ENCODE measurements at places on chromosomes 3 and 15. TPM values are rescaled to one million over a fixed set of nuclear protein-coding genes. Genes with fewer than 3 reads are reported as not detected.

The FBXL2 gene
- not detected for total RNA-seq

The STRIT1 gene
- not detected for total RNA-seq

The ABHD2 gene
- 47.6 TPM for total RNA-seq

The RLBP1 gene
- not detected for total RNA-seq

The EPHA3 gene
- total RNA-seq, result 0.12 TPM

The WDR93 gene
- total RNA-seq, result not detected

The SH3GL3 gene
- not detected for total RNA-seq

The NANOGP8 gene
- not detected for total RNA-seq

The TGM5 gene
- total RNA-seq, result 0.38 TPM

The ZDHHC3 gene
- total RNA-seq, result 39.1 TPM

The FSIP1 gene
- total RNA-seq, result 0.74 TPM

The GASK1A gene
- total RNA-seq, result not detected

The ZNF80 gene
- total RNA-seq, result 0.82 TPM

The RBPMS2 gene
- total RNA-seq, result not detected

The PLSCR2 gene
- not detected for total RNA-seq

The EAF2 gene
- 13.9 TPM for total RNA-seq

DNA sequence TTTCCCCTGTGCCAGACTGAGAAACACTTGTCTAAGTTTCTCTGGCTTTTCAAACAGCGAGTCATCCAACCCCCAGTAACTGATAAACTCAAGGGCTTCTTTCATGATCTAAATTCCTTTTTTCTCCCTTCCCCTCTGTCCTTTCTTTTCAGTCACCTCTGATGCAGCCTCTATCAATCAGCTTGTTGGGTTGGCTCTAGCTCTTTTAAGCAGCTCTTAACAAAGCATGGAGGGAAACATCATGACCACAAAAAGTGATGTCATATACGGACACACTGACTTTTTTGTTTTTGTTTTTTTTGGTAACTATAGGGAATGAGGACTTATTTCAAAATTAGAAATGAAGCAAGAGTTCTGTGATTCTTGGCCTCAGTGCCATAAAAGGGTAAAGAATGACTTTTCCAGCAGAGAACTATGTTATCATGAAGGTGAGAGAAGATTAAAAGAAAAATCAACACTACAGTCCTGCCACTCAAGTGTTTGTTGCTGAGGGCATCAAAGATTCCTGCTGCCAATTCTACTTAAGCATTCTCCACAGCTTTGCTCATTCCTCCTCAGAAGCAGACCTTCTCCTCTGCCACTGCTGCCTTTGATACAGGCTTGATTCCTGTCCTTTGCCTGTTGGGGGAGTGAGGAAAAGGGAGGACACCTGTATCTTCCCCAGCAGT lies 457.0 kb upstream of the ONECUT1 start:
- DNase-seq, result no peak

DNA sequence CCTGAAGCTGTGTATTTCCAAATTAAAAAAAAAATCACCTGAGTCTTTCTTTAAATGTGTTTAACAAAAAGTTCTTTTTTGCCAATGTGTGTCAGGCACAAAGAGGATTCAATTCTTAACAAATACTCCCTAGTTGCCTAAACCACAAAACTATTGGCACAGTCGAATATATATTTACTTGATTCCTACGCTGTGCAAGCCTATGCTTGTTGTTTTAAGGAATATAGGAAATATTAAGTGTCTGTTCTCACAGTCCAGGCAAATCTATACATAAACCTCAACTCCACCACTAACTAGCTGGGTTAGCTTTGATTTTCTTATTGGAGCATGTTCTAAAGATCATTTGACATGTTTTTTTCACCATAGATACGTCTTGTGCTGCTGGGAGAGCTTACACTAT lies 571.0 kb downstream of the PYDC2 start:
- DNase-seq, result no peak

GRCh38 chr3:63654931-63655330 lies 2.5 kb downstream of the SNTN start:
- DNase-seq, result no peak

GRCh38 chr3:147881933-147882332 lies 472.8 kb downstream of the ZIC1 start:
- no peak for DNase-seq

DNA sequence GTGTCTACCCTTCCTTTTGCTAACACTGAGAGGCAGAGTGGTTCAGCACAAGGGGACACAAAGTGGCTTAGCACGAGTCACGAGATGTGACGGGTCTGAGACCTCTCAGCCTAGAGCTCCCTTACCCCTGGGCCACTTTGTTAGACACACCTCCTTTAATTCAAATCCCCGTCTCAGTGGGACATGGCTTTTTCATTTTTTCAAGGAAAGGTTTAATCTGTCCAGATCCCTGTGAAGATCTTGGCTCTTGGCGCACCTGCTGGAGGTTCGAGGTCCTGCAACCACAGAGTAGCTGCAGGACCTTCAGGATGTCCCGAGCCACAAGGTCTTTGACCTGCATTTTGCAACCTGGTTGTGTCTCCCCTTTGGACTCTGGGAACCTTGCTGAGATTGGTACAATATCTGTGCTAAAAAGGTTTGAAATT lies 52.0 kb downstream of the LPP start:
- DNase-seq, result no peak

- DNase-seq, result no peak
Measured at GRCh38 chr3:177968891-177969290, 567.3 kb upstream of the KCNMB2 start.

DNA sequence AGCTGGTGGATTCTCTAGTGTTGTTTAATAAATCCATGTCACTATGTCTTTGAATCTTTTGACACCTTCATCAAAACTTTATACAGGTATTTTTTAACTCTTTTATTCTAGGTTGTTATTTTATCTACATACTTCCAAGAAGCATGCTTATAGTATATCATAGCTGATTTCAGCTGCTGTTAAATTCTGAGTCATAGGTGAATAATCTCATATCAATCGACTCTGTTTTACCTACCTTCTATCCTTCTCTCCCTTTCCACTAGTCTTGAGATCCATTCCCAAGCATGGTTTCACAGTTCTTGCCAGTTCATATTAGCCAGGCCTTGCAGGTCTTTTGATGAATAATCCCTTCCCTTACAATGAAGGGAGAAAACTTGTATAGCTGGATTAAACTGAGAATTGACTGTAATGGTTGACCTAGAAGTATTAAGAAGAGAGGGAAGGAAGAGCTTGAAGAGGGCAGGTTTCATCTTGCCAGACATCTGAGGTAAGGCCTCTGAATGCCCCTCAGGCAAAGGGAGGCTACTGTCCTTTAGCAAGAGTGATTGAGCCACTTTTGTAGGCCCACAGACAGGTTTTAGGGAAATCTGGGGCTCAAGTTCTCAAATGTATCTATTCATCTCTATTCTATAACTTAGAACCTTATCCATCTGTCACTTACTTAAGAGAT lies 146.4 kb downstream of the EPHA6 start:
- no peak for DNase-seq

DNA sequence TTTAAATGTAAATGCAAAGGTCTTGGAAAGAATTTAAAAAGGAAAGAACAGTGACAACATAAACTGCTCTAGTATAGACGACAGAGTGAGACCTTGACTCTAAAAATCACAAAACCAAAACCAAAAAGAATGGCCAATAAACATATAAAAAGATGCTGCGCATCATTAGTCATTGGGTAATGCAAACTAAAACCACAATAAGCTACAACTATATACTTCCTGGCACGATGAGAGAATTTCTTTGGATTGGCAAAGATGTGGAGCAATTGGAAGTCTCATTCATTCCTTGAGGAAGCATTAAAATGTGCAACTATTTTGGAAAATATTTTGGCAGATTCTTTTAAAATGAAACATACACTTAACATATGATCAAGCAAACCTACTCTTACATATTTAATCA lies 98.7 kb upstream of the ZPLD1 start:
- no peak for DNase-seq

DNA sequence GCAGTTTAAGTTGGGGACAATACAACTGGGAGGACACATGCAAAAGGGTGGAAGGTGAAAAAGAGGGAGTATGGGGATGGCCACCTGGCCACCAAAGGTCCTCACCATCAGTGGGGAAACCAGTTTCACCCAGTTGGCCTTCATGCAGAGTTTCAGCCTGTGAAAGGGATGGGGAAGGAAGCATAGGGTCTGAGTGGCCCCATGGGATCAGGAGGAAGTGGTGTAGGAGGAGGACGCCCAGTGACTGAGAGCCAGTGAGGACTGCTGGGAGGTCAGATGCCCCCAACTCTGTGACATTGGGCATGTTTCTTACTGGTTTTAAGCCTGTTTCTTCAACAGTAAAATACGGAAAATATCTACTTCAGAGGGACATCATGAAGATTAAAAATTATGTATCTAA lies 16.3 kb downstream of the BCL2A1 start:
- DNase-seq, result no peak

- no peak for DNase-seq
Measured at GRCh38 chr3:53083521-53083920, 37.6 kb upstream of the SFMBT1 start.

DNA sequence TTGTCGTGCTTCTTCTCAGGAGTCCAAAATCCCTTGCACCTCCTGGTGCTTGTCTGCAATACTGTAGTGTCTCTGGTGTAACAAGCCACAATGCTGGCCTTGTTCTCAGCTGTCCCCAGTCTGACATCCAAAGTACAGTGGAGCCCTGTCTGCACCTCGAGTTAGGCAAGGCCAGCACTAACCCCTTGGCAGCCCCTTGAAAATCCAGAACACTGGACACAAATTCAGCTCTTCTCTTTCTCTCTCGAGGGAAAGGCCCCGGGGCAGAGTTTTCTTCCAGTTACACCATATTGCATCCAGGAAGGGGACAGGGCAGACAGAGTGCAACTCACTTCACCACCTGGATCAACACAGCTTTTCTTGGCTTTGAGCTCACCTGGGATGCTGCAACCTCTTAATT lies 91.3 kb upstream of the ATP10A start:
- DNase-seq, result no peak

- no peak for DNase-seq
Measured at GRCh38 chr3:52068730-52069129, 12.4 kb upstream of the DUSP7 start.

GRCh38 chr3:55480911-55481743 lies 6.0 kb downstream of the WNT5A start:
- DNase-seq, result no peak

DNA sequence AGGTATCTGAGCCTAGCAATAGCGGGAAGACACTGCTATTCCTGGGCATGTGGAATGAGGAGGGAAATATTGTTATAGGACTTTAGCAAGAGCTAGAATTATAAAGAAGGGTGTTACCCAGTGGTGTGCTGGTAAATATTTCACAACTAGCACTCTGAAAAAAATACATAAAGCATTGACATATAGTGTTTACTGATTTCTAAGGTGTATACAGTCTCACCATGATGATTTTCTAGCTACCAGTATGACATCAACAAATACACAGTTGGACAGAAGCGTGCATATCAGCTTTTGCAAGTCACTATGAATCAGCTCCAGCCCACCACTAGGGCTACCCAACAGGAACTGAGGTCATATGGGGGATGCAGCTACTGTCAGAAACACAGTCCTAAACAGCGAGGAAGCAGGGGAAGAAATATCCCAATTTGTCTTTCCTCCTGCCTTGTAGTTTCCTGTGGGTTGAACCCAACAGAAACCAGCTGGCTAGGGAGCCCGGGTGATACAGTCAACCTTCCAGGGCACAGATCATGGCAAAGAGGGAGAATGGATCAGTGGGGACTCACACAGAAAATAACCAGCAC lies 39.6 kb downstream of the HGD start:
- no peak for DNase-seq

GRCh38 chr3:117853923-117854668 lies 1144.5 kb downstream of the TUSC7 start:
- DNase-seq, result no peak

DNA sequence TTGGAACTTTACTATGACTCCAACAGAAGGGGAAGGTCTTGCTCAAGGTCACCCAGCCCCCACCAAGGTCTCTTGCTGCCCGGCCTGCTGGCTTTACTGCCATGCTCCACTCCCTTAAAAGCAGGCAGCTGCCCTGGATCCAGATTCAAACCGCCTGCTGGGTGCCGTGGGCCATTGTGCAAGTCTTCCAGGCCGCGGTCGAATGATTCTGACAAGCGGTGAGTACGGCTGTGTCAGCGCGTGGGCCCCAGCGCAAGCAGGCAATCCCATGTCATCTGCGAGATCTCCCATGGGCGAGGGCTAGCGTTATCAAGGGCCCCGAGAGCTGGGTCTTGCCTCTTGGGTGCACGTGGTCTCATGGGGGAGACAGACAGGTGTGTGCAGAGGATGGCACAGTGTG lies 37.6 kb downstream of the CORO2B start:
- no peak for DNase-seq

- DNase-seq, result no peak
Measured at GRCh38 chr3:65927576-65927975, 111.1 kb downstream of the MAGI1 start.

GRCh38 chr3:141262308-141262705 lies 30.7 kb downstream of the PXYLP1 start:
- no peak for DNase-seq

- no peak for DNase-seq
Measured at GRCh38 chr15:71228403-71228802, 113.1 kb downstream of the THSD4 start.

GRCh38 chr15:51483520-51483919 lies 139.1 kb downstream of the DMXL2 start:
- no peak for DNase-seq

- DNase-seq, result no peak
Measured at GRCh38 chr3:172836390-172836997, 86.0 kb downstream of the ECT2 start.

DNA sequence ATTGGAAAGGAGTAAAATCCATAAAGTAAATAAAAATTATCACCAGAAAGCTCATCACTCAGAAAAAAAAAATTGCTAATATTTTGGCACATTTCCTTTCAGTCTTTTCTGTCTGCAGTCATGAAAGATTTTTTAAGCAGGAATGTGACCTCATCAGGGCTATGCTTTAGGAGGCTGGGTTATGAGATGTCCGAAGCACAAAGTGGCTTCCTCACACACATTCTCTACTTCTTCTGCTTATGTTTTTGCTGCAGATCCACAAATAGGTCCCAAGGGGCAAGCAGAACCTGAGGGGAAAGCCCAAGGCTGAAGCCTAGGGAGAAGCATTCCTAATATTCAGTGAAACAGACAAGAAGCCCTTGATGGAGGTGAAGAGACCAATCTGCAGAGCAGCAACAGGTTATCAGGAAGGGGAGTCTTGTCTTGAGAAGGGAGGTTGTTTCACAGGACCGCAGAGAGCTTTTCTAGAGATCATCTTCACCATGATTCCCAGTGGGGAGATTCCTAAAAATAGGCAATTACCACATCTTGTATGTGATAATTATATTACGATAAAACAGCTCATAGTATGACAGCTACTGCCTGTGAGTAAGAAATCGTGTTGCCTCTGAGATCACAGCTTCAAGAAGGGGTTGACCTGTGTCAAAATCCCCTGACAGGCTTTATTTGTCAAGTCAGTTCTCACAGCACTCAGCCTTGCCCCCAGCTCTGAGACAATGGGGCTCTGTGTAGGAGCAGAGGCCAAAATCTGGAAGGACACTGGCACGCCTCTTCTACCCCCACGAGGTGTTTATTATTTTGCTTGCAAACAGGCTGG lies 60.5 kb downstream of the IGF2BP2 start:
- DNase-seq, result no peak

- no peak for DNase-seq
Measured at GRCh38 chr3:129369711-129370110, 58.7 kb downstream of the EFCAB12 start.
